ENCODE measurements at places on chromosomes 2 and 18. TPM values are rescaled to one million over a fixed set of nuclear protein-coding genes. Genes with fewer than 3 reads are reported as not detected.
A peak's percentile ranks its signal among the peaks of the same experiment; 100 is the strongest.

Gene FAM136A
- 109 TPM for polyA plus RNA-seq

Gene LYPD6
- polyA plus RNA-seq = 5.8 TPM

Gene ABCG8
- polyA plus RNA-seq = not detected

Gene HK2
- 77.3 TPM for polyA plus RNA-seq

Gene MYO3B
- polyA plus RNA-seq = not detected

Gene UGT1A10
- not detected for polyA plus RNA-seq

DNA sequence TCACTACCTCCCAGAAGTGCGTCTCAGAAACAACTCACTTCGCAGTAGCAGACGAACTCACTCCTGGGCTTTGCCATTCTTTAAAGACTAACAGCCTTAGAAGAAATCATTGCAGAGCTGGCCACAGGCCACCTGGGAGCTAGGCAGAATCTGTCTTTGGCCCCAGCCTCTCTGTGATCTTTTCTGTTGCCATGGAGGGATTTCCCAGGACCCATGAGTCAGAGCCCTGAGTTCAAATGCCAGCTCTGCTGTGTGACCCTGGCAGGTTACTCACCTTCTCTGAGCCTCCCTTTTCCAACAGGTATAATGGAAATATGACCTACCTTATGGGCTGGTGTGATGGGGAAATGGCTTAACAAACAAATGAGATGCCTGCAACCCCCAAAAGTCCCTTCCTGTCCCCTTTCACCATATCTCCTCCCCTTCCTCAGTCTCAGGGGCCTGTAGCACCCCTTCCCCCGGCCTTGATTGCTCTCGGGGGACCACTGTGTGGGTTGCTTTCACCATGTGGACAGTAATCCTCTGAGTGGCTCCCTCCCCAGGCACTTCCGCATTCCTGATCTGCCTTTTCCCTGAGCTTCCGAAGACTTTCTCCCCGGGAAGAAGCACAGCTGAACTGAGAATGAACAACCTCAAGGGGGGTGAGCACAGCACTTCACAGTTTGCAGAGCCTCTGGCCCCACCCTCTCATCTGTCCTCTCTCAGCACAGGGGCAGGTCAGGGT, 34.0 kb upstream of the SLC66A3 start:
- no peak for DNase-seq

DNA sequence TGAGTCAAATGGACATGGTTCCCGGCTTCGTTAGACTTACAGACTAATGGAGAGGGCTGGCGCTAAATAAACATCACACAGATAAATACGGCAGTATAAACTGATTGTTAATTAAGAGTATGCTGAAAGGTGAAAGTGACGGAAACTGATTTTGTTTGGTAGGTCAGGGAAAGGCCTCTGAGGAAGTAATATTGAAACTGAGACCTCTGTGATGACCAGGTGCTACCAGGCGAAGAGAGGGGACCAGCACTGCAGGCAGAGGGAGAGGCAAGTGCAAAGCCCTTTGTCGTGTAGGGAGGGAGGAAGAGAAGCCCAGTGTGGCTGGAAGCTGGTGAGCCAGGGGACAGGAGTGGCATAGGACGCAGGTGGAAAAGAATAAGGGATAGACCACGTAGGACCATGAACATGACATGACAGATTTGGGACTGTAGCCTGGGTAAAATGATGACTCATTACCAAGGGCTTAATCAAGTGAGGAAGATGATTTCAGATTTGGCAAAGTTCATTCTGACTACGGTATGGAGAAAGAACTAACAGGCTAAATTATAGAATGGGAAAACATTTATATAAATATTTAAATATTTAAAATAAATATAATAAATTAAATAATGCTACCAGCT, 433.1 kb downstream of the NCKAP5 start:
- DNase-seq = no peak

DNA sequence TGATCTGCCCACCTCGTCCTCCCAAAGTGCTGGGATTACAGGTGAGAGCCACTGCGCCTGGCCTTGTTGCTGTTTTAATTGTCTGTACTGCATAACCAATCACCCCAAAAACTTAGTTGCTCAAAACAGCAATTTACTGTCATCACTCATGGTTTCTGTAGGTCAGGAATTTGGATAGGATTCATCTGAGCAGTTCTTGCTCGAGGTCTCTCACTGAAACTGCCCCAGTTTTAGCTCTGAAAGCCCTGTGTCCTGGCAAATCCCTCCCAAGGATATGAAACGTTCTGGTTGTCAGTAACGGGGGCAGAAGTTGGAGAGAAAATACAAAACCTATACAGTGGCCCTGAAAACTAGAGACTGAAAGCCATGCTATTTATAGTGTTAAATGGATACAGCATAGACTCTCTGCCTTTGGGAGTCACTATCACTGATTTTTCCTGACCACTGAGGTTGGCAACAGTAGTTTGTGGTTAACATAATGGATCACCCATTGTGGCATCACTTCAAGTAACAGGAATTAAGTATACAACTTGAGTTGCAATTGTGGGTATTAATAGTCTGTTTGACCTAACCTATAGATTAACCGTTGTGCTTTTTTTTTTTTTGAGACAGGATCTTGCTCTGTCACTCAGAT, 27.2 kb upstream of the ERICH2 start:
- DNase-seq = peak; percentile 7

DNA sequence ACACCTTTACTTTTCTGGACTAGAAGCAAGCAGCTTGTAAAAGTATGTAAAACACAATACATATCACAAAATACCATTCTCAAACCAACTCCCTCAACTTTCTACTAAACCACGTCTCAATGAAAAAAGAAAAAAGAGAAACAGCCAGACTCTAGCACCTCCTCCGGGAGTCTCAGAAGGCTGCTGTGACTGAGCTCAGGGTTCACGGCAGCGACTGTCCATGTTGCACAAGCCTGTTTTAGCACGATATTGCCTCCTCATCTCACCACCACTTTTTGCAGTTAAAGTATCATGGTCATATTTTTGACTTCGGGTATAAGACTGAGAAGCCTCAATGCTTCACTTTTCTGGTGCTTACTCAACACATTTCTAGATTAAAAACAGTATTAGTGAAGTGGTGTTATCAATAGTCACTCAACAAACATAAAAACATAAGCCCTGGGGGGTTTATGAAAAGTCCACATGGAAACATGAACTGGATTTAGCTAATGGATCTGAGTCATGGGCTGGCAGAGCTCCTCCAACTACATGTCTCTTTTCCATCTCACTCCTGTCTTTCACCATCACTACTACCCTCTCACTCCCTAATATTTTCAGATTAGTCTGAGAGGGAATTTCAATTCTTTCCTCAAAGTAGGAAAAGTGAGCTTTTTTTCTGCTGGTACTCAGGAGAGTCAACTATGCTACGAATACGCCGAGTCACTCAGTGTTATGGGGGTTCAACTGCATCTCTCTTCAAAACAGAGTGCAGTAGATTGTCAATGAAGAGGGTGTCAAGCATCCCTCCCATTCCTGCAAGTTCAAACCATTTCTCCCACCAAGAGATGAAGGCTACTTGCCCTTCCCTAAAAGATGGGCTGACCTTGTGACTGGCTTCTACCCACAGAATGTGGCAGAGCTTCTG, 113.7 kb downstream of the OSR1 start:
- DNase-seq = peak; percentile 21

DNA sequence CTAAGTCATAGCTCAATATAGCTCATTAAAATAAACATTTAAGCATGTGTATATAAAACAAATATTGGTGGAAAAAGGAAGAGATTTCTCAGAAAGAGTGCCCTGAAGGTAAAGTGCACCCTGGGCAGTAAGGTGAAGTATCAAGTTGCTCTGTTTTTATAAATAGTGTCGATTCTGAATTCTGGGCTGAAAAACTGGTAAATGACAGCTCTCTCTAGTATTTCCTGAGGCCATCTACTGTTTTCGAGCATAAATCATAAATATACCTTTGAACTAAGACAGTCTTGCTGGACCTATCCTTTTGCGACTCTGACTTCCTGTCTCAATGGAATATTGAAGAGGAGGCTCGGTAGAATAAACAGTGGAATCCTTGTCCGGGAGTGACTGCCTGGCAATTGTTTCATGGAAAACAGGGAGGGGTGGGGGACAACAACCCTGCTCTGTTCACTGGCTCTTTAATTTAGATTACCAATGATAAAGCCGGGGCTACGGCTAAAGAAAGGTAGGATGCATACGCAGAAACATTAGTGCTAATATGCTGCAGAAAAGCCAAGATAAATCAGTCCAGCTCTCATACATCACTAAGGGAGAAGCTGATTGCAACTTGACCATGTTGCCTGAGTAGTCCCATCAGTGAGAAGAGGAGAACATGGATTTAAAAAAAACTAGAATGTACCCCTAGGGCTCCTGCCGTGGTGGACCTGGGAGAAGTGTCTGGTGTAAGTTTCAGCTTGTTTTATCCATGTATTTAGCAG, 124.1 kb downstream of the RAPGEF4 start:
- DNase-seq = peak; percentile 21

DNA sequence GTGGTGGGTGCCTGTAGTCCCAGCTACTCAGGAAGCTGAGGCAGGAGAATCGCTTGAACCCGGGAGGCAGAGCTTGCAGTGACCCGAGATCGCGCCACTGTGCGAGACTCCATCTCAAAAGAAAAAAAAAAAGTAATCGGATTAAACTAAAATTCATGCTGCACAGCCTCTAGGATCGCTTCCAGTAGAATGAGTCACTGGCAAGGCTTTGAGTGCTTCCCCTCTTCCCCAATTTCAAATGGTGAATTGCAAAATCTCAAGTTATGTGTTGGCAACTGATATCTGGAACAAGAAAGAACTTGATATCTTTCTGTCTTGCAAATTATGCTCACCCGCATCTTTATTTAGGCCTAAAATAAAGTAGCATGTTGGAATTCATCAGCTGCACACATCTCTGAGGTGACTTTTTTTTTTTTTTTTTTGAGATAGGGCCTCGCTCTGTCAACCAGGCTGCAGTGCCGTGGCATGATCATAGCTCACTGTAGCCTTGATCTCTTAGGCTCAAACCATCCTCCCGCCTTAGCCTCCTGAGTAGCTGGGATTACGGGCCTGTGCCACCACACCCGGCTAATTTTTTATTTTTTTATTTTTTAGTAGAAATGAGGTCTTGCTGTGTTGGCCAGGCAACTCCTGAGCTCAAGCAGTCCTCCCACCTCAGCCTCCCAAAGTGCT, 12.7 kb downstream of the TTC39C start:
- DNase-seq = no peak
